BE2C (cell line): ENCODE measurements at places on chromosomes 11 and 22.

DNA sequence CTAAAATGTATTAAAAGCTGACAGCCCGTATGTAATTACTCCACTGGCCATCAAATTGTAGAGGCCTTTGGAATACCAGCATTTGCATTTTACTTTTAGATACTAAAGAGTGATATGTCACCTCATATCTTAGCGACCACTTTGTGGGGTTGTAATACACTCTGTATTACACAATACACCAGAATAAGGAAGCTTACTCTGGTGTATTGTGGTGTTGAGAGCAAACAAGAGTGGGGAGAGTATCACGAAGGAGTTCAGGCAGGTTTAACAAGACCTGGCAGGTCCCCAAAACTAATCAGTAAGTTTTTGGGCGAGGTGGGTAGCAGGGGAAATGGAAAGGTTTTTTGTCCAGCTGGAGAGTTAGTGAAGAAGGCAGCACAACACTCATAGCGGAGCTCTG is 3.2 kb downstream of the NUP50 start:
- DNase-seq, result no peak

DNA sequence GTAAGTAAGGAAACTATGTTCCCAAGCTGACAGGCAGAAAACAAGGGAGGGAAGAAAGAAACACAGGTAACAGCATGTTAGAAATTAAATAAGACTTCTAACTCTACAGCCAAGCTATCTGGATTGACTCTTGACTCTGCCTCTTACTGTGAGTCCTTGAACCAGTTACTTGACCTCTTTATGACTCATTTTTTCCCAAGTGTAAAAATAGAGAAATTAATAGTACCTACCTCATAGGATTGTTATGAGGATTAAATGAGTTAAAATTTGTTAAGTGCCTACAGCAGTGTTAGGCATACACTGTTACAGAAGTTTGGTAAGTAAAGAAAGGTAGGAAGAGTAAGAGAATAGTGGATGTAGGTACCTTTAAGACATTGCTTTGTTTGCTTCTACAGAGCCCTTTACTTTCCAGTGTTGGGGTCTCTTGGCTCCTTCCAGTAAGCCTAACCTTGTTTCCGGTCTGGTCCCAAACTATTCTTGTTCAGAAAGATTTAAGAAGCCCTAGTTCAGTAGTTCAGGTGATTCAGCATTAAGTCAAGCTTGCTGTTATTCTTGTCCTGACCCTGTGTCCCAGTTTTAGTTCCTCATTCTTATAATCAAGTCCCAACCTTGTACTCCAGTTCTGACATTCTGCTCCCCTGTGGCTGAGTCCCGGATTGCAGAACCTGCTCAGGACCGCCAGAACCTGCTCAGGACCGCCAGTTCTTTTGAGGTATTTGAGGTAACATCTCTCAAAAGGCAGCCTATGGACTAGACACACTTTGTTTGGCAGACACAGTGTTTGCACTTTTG is 963.4 kb upstream of the CCDC90B start:
- DNase-seq, result no peak

DNA sequence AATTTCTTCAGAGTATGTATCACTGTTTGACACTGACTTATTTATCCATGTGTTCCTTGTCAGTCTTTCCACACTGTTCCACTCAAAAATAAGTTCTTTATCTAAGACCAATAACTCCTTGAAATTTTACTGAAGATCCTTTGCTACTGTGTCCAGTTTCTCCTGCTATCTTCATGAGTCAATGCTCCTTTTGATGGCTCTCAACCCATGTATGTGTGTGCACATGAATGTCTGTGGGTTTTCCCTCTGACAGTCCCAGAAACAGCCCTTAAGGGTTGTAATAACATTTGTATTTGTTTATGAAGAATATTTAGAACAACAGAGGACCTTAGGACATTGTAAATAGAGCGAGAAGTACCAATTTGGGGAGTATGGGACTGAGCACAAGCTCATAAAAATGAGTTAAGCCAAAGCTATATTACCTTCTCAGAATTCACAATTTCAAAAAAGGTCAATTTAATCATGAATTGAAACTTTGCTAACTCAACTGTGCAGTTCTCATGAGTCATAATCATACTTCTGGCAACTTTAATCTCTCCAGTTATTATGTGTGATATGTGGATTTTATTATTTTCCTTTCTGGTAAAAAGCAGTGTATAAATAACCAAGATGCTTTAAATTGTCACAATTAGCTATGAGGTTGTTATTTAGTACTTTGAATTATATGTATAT is 533.6 kb downstream of the CNTN5 start:
- DNase-seq, result no peak

GRCh38 chr22:32494971-32495370 is 20.4 kb downstream of the FBXO7 start:
- DNase-seq, result no peak

GRCh38 chr11:67417425-67417824 is 1.9 kb downstream of the CARNS1 start:
- DNase-seq, result no peak

GRCh38 chr11:119919656-119920055 is 190.7 kb upstream of the NECTIN1 start:
- no peak for DNase-seq

DNA sequence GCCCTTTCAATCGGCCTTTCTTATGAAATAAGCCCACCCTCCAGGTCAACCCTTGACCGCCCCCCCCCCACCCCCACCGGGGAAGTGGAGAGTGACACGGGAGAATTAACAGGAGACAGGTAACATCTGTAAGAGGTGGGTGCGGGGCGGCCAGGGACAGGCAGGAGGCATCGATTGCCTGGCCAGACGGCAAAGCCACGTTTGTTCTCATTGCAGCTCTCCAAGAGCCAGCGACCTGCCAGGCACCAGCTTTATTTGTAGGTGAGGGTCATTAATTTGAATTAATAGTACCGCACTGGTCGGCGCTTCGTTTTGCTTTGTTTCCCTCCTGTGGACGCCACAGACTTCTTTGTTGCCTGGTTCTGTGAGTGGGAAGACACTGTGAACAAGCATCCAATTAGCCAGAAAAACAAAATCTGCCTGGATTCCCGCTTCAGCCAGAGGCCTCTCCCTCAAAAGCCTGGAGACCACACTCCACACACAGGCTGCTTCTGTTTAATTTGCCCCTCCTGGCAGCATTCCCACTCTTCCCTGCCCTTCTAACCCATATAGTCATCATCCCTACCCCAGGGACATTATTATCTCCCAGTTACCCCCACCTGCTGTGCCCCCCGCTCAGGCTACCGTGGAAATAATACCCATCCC is 104.5 kb upstream of the OPCML start:
- DNase-seq, result no peak

GRCh38 chr11:44028816-44029506 is 18.8 kb upstream of the ACCSL start:
- no peak for DNase-seq

DNA sequence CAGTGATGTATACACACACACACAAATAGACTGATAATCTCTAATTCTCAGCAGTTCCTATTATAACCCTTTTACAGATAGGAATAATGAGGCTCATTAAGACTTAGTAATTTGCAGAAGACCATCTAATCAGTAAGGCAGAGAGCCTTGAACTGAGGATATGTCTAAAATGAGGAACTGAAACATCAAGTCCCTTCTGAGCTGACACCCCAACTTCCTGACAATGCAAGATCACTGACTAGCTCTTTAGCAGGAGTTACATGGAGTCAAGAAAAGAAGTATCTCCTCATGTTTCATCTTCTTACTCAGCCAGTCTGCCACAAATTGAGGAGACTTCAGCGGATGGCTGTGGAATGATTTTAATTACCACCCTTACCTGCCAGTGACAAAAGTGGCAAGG is 193.0 kb downstream of the MSANTD4 start:
- no peak for DNase-seq

DNA sequence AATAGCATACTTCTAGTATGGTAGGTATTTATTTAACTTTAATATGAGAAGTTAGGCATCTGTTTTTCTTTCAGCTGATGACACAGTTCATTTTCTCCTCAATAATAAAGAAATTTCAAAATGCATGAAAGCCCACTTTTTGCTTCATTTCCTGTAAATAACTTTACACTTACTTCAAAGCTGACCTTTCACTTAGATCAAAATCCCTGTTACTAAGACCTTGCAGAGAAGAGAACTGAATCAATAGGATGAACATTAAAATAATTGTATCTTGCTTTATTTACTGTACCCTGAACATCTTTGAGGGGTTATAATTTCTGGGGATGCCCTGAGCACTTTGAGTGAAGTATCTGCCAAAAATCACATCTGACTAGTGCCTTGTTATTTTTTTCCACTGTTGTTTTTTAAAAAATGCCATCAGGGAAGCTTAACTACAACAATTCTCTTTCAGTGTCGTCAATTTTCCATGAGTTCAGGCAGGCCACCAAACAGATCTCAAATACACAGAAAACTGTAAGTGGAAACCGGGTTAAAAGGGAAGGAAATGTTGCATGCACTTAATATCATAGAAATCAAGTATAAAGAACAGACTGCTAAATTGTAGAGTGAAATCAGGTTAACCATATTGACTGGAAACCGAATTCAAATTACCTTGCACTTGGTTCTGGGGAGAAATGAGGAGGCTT is 206.2 kb downstream of the MAML2 start:
- no peak for DNase-seq

DNA sequence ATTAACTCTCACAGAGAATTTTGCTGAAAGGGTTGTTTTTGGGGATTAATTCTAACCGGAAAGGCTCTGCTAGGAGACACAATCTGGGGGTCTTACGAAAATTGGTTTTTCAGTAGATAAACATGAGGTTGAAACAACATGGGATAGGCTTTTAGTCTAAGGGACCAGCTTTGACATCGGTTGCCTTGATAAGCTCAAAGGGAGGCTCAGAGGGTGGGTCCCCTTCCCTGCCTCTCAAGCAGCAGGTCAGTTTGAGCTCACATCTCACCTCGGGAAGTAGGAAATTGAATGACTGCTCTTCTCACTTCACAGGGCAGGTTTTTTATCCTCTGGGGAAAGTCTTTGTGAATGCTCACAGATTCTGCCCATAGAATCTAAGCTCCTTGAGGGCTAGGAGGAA is 70.2 kb upstream of the KIRREL3 start:
- DNase-seq, result no peak

GRCh38 chr11:33016654-33017053 is 976 bp downstream of the DEPDC7 start:
- no peak for DNase-seq

- DNase-seq, result peak; percentile 33
These were observed 17.4 kb upstream of the TMPRSS6 start for GRCh38 chr22:37126882-37127281.

DNA sequence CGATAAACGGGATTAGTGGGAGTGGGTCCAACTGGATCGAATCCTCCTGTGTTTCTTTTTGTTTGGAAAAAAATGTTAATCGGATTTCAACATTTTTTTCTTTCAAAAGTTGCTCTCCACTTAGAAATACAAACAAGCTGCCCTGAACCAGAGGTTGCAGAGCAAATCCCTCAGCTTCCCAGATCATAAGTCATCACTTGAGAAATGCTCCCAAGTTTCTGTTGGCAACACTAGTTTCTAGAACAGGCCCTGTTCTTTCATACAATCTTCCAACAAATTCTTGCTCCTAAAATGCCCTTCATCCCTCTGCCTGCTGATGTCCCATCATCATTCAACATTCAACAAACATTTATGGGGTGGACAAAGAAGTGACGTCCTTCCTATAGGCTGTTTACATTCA is 1.3 kb upstream of the MLC1 start:
- no peak for DNase-seq

DNA sequence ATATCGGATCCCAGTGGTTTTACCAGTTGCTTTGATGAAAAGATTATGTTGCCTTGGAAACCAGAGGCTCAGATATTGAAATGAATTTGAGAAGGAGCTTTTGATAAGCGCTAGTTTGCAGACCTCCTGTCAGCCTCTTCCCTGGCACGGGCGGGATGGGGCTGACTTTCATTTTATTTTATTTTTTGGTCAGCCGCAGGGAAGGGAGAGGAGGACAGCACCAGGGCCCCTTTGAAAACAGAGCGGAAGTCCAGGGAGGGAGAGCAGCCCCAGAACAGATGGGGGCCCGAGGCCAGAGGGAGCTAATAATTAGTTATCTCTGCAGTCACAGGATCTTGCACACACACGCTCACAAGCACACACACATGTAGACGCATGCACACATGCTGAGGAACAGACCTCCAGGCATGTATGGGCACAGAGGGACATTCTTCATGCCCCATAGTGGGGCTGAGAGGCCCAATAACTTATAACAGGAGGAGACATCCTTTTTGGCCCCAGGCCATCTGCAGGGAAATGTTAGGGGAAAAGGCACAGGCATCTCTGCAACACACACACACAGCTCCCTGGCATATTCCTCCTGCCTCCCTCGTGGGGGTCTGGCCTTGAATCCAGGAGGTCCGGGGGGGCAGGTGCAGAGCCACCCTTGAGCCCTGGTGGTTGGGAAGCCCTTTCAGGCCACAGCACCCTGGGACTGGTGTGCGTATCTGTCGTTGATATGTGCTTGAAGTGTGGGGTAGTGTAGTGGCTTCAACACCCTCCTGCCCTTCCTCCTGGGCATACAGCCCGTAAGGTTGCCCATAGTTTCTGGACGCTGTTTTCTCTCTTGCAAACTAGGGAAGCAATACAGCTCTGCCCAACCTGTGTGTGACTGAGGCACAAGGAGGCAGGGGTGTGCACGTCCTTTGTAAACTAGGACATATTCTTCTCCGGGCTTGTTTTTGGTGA is 117.3 kb downstream of the CEP164 start:
- peak; percentile 82 for DNase-seq

DNA sequence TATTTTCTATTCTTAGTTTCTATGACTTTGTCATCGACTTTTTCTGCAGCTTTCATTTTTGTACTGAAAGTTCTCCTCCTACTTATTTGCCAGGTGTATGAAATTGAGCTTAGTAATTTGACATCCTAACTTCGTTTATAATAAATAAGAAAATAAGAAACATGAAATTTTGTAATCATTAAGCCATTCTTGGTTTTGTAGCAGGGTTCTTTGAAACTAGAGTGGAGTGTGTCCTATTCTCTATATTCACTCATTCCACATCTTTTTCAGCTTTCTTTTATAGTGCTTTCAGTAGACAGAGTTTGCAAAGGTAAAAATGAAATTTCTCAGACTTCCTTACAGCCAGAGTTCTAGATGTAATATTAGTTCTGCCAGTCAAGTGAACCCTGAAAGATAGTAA is 47.8 kb downstream of the FANCF start:
- no peak for DNase-seq

- DNase-seq, result no peak
These were observed 16.5 kb downstream of the HIPK3 start for GRCh38 chr11:33273656-33274055.

GRCh38 chr11:76086743-76087635 is 119.3 kb downstream of the WNT11 start:
- DNase-seq, result no peak

DNA sequence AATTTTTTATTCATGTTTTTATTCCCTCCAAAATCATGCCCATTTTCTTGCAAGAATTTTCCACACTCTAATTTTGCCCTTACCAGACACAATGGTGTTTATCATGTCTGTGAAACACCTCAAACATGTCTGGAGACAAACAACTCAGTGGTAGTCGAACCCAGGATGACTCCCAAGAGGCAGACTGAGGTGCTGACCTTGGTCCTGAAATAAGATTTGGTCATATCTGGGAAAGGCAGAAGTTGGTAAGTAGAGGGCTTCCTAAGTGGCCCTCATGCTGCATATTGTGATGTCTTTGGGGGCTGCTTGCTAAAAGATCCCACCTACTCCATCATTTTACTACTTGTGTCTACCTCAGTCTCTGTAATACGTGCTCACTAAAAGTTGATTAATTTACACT is 369.4 kb upstream of the ISX start:
- no peak for DNase-seq
